ENCODE measurements at places on chromosomes 5 and 9.

DNA sequence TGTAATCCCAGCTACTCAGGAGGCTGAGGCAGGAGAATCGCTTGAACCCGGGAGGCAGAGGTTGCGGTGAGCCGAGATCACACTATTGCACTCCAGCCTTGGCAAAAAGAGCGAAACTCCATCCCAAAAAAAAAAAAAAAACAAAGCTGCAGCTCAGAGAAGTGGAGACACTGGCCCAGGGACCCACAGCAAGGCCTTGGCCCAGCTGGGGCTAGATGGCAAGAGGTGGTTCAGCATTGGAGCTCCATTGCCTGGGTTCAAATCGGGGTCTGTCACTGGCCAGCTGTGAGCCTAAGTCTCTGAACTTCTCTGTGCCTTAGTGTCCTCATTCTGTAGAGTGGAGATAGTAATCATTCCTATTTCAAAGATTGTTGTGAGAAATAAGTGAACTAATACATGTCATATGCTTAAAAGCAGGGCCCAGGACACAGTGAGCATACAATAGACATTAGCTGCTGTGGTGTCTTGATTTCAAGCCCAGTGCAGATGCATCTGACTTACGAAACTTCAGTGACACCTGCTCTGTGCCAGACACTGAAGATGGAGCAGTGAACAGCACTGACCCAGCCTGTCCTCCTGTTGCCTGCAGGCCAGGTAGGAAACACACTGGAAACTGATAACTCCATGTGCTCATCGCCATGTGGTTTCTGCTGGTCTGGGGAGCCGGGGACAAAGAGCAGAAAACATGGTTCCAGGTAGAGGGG, 127.7 kb downstream of the C9orf50 start:
- DNase-seq, result no peak

- DNase-seq, result no peak
Observed at GRCh38 chr5:150542933-150543445, 35.1 kb downstream of the NDST1 start.

GRCh38 chr5:113061846-113062780, 85.5 kb downstream of the DCP2 start:
- no peak for DNase-seq

- no peak for DNase-seq
Observed at GRCh38 chr9:22645893-22646292, 199.3 kb downstream of the DMRTA1 start.

- DNase-seq, result no peak
Observed at GRCh38 chr9:93290495-93291434, 106.8 kb downstream of the WNK2 start.

DNA sequence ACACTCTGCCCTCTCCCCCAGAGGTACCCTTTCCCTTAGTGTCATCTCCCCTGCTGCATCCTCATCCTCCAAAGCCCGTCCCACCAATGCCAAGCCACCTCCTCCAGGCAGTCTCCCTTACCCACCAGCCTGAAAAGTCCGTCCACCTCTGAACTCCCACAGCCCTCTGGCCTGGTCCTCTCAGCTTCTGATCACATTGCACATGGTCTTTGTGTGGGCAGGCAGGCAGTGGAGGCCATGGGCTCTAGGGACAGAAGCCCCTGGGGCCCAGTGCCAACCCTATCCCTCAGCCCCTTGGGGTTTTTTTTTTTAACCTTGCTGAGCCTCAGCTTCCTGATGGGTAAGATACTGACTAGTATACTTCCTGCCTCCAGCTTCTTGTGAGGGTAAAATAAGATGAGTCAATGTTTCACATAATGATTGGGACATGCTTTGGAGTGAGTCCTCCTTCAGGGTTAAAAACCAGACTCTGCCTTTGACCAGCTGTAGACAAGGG, 19.4 kb downstream of the CSF1R start:
- no peak for DNase-seq

GRCh38 chr5:151077419-151077818, 3.4 kb downstream of the TNIP1 start:
- no peak for DNase-seq

Data from substantia nigra (tissue), 51 donors.